ENCODE measurements at places on chromosomes 6 and 20. TPM values are rescaled to one million over a fixed set of nuclear protein-coding genes. Genes with fewer than 3 reads are reported as not detected.

Gene KCNQ5
- total RNA-seq = 1.4 TPM

Gene SALL4
- 0.68 TPM for total RNA-seq

Gene DEFB124
- total RNA-seq = 0.32 TPM

Gene DOK5
- total RNA-seq = not detected

Gene ACTL10
- total RNA-seq = not detected

Gene FHL5
- total RNA-seq = not detected

Gene ENPP5
- total RNA-seq = not detected
